Anterior cingulate cortex (tissue), 58 donors: ENCODE measurements at places on chromosomes 1 and 21.

- no peak for DNase-seq
Measured at GRCh38 chr1:30320581-30320890, 402.8 kb downstream of the MATN1 start.

DNA sequence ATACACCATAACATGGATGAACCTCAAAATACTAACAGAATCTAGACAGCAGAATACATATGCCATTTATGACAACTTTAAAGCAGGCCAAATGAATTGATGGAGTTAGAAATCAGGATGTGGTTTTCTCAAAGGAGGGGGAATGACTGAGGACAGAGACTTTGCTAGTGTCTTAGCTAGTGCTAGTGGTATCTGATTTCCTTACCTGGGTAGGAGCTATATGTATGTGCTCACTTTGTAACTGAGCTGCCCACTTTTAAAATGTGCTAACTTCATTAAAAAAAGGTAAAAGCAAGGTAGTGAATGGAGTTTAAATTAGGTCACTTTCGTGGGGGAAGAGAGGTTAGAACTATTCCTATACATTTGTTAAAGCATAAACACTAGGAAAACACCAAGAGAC lies 2.6 kb downstream of the GTF2B start:
- DNase-seq, result no peak

- DNase-seq, result no peak
Measured at GRCh38 chr1:54305906-54306514, 100.2 kb downstream of the SSBP3 start.

DNA sequence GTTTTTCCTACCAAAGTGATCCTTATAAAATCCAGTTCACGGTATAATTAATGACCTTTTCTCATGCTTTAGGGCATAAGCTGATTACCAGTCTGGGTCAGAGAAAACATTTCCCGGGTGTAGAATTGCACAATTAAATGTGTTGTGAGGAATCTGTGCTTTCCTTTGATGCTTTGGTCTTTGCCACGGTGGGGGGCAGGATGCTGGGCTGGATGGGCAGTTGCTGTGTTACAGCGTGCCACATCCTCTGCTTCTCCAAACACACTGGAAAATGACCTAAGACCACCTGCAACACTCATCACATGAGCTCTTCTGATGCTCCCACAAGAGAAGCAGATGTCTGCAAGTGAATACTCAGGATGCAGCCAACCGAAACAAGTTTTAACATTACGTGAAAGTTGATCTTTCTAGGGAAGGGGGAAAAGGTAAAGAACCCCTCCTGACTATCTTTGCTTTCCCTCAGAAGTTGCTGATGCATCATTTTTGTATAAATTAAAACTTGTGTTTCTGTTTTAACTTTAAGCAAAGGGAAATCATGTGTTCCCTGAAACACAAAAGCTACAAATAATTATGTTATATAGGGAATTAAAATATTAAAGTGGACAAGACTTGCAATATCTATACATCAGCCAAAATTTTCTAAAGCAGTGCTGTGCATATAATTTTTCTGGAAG lies 515.3 kb upstream of the NR5A2 start:
- DNase-seq, result no peak

- DNase-seq, result no peak
Measured at GRCh38 chr1:58726581-58726980, 26.7 kb upstream of the MYSM1 start.

DNA sequence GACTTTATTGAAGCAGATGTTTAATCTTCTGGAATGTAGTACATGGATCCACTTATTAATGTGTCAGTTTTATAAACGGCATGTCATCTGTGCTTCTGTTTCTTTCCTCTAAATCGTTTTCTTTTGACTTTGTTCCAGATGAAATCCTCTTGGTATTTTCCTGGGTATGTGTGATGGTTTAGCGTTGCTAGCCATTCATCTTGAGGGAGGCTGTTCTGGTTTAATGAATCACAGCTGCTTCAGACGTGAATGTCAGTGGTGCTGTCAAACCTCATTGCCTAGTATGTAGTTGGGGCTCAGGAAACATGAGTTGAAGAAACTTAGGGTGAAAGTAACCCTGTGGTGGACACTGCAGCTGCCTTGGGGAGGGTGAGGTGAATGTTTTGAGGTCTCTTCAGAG lies 33.2 kb downstream of the KCNK1 start:
- DNase-seq, result no peak

DNA sequence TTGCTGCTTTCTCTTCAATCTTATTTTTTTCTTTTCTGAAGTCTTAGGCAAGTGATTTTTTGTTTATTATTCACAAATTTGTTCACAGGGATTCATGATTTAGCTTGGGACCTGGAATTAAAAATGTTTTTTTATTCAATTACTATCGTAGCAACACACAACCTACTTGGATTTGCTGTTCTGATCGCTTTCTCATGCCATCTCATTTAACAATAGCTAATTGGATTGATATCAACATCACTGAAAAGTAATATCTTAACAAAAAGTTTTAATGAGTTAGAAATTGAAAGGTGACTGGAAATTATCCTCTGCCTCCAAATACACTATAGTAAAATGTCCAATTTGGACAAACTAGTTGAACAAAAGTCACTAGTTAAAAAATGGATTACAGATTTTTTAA lies 32.4 kb downstream of the MAP3K21 start:
- DNase-seq, result no peak

- DNase-seq, result no peak
Measured at GRCh38 chr1:91940496-91940895, 8.7 kb upstream of the BRDT start.

GRCh38 chr1:167904652-167905130 lies 9.2 kb downstream of the ADCY10 start:
- no peak for DNase-seq

DNA sequence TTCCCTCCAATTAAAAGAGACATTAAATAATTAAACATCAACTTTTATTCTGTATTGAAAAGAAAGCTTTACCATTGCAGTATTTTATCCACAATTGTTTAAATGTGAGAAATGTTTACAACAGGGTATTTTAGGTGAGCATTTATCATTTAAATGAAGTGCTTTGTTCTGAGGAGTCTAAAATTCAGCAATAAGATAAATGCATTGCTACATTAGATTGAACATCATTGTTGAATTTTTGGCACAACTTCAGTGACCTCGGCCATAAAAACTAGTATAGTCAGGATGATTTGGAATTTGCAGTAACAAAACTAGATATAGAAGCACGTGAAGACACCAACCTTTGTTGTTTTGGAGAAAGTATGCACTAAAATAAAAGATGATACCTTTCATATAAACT lies 692.9 kb downstream of the USP25 start:
- DNase-seq, result no peak

DNA sequence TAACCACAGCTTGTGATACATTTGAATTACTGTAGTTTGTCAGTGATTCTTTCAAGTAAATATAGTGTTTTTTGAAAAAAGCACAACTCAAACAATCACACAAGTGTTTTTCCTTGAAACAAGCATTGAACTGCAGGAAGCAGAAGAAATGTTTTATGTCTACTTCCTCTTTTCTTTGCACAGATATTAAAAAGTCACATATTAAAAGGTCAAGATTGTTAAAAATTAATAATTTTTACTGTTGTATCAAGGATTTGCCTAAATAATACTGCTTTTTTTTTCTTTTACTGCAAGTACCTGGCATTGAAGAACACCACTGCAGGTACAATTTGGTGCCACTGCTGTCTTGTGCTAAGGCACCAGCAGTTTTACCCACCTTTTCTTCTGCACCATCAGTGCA lies 214.2 kb upstream of the C1orf105 start:
- DNase-seq, result no peak

DNA sequence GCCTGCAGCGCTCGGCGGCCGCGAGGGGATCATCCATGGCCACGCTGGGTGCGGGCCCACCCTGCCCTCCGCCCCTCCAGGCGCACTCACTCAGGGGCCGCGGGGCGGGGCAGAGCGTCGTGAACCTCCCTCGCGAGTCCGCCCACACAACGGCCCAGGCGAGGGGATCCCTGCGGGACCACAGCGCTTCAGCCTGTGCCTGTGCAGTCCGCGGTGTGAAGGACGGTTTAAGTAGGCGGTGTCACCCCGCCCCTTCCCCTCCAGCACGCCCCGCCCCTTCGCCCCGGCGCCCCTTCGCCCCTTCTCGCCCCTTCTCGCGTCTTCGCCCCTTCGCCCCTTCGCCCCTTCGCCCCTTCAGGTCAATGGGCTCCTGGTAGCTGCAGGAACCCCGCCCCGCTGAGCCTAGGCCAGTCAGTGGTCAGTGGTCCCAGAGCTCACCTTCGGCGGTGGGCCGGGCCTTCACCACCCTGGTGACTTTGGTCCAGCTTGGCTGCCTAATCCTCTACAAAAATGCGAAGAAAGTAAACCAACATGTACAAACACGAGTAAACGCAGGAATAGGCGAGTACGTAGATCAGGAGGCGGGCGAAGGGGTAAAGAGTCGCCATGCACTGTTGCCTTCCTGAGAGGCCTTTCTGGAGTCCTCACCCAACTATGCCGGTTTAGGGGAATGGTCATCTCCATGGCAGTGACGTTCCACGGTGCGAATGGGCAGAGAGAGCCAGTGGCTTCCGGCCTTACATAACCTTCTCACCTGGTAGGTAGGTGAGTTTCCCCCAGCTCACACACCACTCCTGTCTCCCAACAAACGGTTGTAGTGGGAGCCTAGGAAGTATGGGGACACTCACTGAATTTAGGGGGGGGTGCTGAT lies 19.6 kb upstream of the DMRTB1 start:
- DNase-seq, result no peak

GRCh38 chr1:191714845-191715244 lies 443.4 kb upstream of the RGS18 start:
- DNase-seq, result no peak

- DNase-seq, result no peak
Measured at GRCh38 chr1:26126321-26127084, 14.9 kb downstream of the PDIK1L start.

DNA sequence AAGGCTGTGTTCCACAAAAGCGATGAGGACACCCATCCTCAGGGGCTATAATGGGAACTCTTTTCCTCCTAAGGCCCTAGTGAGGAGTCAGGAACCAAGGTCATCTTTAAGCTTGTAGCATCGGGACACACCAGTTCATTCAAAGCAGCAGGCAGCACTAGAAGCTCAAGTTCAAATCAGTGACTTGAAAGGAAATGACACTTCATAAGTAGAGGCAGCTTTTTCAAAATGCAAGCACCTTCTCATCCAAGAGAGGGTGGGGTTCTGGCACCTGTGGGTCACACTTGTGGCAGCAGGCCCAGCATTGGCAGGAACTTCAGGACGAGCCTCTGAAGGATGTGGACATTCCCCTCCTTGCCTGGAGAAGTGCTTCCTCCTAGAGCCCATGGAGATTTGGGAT lies 496.3 kb downstream of the KIF26B start:
- no peak for DNase-seq

GRCh38 chr1:62352387-62352786 lies 33.2 kb upstream of the KANK4 start:
- no peak for DNase-seq

DNA sequence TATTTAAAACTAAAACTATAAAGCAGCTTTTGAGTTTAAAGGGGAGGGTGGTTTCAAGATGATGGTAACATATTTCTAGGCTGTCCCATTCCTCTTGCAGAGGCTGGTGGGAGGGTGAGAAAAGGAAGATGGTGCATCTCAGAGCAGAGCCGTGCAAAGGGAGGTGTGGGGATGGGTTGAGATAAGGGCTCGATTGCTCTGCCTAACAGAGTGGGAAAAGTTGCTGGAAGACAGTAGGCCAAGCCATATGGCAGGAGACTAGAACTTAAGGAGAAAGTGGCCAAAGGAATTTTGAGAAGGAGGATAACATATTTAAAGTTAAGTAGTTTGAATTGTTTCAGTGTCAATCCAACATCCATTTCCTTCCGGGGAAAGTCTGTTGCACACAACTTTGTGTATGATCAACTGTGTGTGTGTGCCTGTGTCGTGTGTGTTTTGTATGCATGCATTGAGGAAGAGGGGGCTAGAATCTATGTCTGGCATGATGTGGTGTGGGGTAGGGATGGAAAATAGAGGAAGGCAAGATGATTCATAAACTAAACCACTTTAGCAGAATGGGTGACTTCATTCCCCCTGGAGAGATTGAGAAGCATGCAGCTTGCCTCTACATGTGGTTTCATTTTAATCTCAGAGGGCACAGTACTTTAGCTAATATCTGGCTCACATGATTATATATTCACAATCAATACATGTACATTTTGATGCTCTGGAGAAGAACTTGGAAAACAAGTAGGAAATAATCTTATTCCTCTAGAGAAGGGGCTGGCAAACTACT lies 145.0 kb upstream of the DNAH14 start:
- DNase-seq, result no peak

- no peak for DNase-seq
Measured at GRCh38 chr1:89616844-89617627, 15.9 kb upstream of the LRRC8C start.

GRCh38 chr1:12408662-12409061 lies 178.8 kb downstream of the VPS13D start:
- no peak for DNase-seq

- no peak for DNase-seq
Measured at GRCh38 chr1:16727190-16728111, 12.9 kb upstream of the RNU1-4 start.

- no peak for DNase-seq
Measured at GRCh38 chr1:11590395-11590794, 63.8 kb downstream of the FBXO2 start.

DNA sequence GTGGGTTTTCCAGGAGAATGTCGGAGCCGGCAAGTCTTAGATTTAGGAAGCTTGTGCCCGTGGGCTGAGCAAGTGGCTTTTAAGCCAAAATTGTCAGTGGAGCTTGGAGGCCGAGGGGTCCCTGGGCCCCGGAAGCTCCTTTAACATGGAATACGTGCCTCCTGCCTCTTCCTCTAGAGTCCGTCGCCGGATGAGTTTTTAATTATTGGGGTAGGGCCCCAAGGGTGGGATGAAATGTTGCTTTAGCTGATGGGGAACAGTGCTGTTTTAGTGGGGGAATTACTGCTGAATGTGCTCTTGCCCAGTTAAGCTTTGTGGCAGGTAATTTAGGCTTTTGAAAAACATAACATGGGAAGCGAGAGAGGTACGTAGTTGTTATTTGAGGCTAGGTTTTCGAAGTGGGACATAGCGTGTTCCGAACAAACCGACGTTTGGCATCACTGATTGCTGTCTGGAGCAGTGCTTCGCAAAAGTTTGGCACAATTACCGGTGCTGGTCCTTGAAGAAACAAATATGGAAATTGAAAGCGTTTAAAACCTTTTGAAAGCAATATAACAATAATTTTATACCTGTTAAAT lies 786 bp downstream of the RPL5 start:
- DNase-seq, result no peak

- DNase-seq, result no peak
Measured at GRCh38 chr1:230109895-230110667, 43.0 kb downstream of the GALNT2 start.

GRCh38 chr1:62682531-62682930 lies 5.7 kb downstream of the DOCK7 start:
- no peak for DNase-seq

- DNase-seq, result no peak
Measured at GRCh38 chr1:152654110-152654509, 9.1 kb upstream of the LCE2D start.

GRCh38 chr1:152461544-152461943 lies 47.5 kb upstream of the CRNN start:
- no peak for DNase-seq

- no peak for DNase-seq
Measured at GRCh38 chr21:34845521-34846451, 177.0 kb downstream of the CLIC6 start.

- no peak for DNase-seq
Measured at GRCh38 chr21:22961258-22961657, 1963.0 kb downstream of the NCAM2 start.
